NCI-H1092 treated with DMSO at 0.1 percent for 48 hours (cell line): ENCODE measurements at places on chromosomes 4 and X.

- no peak for DNase-seq
Measured at GRCh38 chr4:102541697-102542096, 40.5 kb downstream of the NFKB1 start.

GRCh38 chrX:40085102-40085551 lies 12.6 kb downstream of the BCOR start:
- DNase-seq = no peak

- no peak for DNase-seq
Measured at GRCh38 chr4:6345096-6345830, 75.6 kb downstream of the WFS1 start.

DNA sequence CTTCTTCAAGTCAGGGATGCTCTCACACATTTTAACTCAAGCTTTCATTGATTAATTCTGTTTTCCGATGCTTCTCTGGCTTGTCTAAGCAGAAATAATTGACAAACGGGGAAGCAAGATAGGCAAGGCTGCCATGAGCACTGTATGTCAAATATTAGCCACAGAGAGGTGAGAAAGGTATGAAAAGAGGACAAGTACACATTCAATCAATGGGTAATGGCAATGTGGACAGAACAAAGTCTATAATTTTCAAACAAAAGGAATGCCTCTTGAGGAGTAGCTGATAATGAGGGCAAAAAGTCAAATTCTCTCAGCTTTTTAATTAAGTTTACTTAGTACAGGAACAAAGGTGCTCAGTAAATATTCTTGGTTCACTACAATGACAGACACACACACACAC lies 19.6 kb downstream of the COX7B2 start:
- no peak for DNase-seq

- DNase-seq = no peak
Measured at GRCh38 chr4:95224402-95224801, 324.4 kb downstream of the UNC5C start.
